ENCODE measurements at places on chromosomes 6 and 20. TPM values are rescaled to one million over a fixed set of nuclear protein-coding genes. Genes with fewer than 3 reads are reported as not detected.
A peak's percentile ranks its signal among the peaks of the same experiment; 100 is the strongest.

Gene NHSL1
- total RNA-seq = 30.2 TPM

Gene DEF6
- total RNA-seq = 0.65 TPM

Gene TAP2
- 15.0 TPM for total RNA-seq

- DNase-seq = no peak
Measured at GRCh38 chr20:31496761-31497295, 17.4 kb upstream of the HM13 start.

DNA sequence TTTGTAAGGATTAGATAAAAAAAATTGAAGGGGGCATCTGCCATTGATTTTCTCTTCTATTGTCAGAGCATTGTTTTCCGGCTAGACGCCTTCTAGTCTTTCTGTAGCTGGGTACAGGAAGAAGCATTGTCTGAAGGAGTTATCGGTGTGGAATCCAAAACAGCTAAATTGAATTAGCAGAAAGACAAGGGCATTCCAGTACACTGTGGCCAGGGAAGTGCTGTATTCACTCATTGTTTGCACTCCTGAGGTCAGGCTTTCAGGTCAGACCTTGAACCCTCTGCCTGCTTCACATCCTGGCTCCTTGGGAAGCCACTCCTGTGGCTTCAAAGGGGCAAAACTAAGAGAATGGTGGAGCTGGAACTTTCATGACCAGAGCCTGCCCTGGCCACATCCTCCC is 81.1 kb upstream of the SNAP25 start:
- DNase-seq = no peak

DNA sequence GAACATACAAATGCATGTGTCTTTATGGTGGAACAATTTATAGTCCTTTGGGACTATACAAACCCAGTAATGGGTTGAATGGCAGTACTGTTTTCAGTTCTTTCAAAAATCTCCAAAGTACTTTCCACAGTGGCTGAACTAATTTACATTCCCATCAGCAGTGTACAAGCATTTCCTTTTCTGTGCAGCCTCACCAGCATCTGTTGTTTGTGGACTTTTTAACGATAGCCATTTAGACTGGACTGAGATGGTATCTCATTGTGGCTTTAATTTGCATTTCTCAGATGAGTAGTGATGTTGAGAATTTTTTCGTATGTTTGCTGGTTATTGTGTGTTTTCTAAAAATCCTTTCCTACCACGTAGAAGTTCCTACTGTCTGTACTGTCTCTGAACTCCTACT is 327.2 kb upstream of the ZFP64 start:
- DNase-seq = no peak

Gene POM121L2
- total RNA-seq = not detected

DNA sequence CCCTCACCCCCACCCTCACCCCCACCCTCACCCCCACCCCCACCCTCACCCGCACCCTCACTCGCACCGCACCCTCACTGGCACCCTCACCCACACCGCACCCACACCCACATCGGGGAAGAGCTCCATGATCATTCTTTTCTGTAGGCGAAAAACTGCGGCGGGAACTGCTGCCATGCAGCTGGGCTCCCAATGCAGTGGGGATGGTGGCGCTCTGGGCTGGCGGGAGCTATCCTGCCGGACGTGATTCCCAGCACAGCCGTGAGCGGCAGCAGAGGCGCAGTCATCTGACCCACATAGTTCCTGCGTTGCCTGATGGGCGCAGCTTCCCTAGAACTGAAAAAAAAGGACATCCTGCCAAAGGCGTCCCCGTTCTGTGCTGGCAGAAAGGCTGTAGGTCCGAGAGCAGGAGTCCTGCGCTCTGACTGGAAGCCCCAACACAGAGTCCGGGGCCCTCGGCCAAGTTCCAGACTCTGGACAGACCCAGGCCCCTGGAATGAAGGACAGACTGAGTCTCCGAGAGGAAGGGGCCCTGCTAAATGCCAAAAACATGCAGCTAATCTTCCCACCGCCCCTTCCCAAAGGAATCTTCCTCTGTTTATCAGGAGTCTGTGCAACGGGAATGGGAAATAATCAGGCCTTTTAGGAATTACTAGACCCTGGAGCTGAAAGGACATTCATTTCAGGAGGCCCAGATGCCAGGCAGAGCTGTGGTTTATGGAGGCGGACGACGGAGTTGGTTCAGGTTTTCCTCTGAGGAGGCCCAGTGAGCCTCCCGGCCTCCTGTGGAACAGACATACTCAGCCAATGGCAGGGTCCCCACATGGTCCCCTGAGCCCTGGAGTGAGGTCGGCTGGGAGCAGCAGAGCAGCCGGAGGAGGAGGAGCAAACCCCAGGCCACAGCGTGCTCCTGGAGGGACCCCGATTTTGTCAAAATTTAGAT is 14.1 kb upstream of the TCFL5 start:
- DNase-seq = peak; percentile 88

GRCh38 chr6:134078166-134078565 is 25.7 kb upstream of the SLC2A12 start:
- DNase-seq = no peak

DNA sequence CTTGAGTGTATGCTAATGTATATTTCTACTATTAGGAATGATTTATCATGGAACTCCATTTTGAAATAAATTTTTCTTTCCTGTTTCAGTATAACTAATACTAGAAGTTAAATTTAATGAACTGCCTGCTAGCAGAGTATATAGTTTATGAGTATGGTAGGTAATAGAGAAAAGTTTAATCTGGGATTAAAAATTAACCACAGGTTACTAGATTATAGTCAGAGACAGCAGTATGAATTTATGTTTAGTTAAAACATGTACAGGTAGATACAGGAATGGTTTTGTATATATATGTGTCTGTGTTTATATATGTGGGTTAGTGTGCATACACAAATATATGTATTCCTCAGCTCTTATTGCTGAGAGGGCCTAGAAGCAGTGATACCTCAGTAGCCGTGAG is 32.3 kb downstream of the CD2AP start:
- DNase-seq = no peak

DNA sequence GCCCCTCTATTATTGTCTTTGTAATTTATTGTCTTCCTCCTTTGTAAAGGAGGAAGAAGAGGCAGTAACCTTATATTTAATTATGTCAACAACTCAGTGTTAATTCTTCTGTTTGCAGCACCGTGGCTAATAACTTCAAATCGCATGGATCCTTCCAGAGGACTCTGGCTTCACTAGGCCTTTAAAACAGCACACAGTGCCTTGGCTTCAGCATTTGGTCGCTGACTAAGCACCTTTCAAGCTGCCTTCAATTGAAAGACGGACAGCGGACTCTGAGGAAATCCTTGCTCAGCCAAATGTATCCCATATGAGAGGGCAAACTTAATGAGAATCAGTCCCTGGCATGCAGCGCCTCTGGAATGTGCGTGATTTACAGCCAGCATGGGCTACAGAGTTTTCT is 64.2 kb downstream of the SGK1 start:
- no peak for DNase-seq

Gene FAM83C
- total RNA-seq = not detected

Gene GJA1
- 363 TPM for total RNA-seq

GRCh38 chr6:82385961-82386360 is 22.3 kb downstream of the TPBG start:
- no peak for DNase-seq

Gene FHL5
- total RNA-seq = not detected

DNA sequence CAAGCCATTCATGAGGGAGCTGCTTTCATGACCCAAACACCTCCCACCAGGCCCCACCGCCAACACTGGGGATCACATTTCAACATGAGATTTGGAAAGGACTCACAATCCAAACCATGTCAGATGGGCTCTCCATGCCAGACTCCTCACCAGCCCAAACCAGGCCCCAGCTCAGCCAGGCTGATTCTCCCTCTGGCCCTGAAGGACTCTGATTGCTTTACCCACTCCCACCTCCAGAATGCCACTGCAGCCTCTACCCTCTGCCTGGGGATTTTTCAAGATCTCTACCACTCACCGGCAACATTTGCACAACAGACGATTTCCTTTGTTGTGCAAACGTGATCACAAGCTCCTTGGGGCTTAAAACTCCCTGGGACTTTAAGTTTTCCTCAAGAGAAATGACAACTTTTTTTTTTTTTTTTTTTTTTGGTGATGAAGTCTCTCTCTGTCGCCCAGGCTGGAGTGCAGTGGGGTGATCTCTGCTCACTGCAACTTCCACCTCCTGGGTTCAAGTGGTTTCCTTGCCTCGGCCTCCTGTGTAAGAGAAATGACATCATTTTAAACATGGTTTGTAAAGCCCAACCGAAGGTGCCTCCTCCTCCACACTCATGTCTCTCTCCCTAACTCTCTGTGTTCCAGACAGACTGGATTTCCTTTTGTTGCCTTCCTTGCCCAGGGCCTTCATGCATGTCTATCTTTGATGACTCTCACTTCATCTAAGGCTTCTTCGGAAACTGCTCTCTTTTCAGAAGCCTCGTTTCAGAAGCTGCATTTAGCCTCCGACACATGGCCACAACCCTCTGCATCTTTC is 147.0 kb downstream of the CDH26 start:
- no peak for DNase-seq

- DNase-seq = no peak
Measured at GRCh38 chr20:33441142-33441955, 2.2 kb downstream of the SNTA1 start.

Gene CAPN11
- 0.20 TPM for total RNA-seq

DNA sequence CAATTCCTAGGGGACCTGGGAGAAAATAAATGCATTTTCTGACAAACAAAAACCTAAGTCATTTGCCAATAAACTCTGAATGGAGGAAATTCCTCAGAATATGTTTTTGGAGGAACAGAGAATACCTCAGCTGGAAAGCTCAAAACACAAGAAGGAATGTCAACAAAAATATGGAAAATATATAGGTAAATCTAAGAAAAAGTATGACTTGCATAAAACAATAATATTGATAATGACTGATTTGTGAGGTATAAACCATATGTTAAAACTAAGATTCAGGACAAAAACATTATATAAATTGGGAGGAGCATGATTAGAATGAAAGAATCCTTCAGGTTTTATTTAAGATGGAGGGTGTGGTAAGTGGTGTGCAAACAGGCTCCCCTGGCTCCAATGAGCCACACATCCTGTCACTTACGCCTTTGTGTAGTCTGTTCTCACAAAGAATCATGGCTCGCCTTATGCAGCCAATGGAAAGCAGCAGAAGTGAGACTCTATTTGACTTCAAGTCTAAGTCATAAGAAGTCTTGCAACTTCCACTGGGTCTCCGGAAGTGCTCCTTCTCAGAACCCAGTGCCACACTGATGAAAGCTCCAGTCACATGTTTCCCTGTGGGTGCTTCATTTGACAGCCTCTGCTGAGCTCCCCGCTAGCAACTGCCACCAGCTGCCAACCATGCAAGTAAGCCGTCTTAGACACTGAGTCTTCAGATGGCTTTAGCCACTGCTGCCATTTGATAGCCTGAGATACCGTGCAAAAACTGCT is 8.1 kb downstream of the CFAP61 start:
- DNase-seq = no peak

- no peak for DNase-seq
Measured at GRCh38 chr6:2166717-2167116, 78.7 kb downstream of the GMDS start.

Gene TFAP2D
- total RNA-seq = not detected

DNA sequence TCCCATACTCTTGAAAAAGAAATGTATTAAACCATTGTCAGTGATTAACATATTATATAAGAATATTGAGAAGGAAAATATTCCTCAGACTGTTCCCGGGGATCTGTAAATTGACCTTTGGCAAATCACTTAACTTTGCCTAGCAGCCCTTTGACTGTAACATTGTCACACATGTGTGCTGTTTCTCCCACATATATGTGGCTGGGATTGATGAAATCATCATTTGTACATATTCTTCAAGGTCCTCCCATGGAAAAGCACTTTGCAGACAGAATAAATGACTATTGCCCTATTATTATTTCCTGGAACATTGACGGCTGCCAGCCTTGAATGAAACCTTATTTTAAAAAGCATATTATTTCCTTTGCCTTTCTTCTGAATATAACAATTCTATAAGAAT is 36.4 kb upstream of the TRERF1 start:
- no peak for DNase-seq

Gene TRMT6
- 6.0 TPM for total RNA-seq

DNA sequence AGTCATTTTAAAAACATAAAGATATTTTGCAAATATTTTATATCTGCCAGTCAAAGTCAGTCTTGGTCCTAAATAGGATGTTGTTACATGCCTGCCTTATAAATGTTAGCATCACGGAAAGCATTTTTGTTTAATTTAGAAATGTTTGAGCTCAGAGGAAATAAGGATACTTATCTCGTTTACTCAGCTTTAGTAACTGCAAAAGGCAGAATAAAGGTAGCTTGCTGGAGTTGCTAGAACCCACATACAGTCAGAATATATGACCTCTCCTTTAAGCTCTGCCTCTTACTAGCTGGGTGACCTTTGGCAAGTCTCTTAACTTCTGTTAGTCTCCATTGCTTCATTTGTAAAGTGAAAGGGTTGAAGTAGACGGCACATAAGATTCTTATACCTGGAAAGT is 867.3 kb downstream of the KIF16B start:
- no peak for DNase-seq

GRCh38 chr6:81985191-81985590 is 232.7 kb upstream of the TENT5A start:
- no peak for DNase-seq

Gene LPIN3
- total RNA-seq = 0.65 TPM

- DNase-seq = no peak
Measured at GRCh38 chr6:137148306-137149034, 25.0 kb downstream of the IL22RA2 start.

Gene LHFPL5
- total RNA-seq = not detected

- peak; percentile 90 for DNase-seq
Measured at GRCh38 chr6:158068893-158069799, 87.5 kb downstream of the SYNJ2 start.

DNA sequence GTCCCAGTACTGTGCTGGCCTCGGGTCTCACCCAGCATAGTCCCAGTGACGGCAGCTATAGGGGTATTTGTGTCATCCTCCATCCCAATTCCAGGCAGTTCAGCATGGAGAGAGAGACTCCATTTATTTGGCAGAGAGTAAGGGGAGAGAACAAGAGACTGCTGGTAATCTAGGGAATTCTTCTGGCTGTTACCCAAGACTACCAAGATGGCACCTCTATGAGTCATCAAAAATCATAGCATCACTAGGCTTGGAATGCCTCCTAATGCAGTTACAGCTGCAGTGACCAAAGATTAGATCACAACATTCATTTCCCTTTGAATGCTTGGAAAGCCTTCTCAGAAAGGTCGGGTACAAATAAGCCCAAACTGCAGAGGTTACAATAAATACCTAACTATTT is 660.4 kb upstream of the FLRT3 start:
- no peak for DNase-seq

GRCh38 chr6:117919775-117920729 is 13.0 kb downstream of the SLC35F1 start:
- DNase-seq = no peak

GRCh38 chr6:13303668-13304017 is 24.7 kb downstream of the TBC1D7 start:
- DNase-seq = no peak

Measured in lung microvascular endothelial cell (primary cell).